ENCODE measurements at places on chromosomes 2 and 18. TPM values are rescaled to one million over a fixed set of nuclear protein-coding genes. Genes with fewer than 3 reads are reported as not detected.

DNA sequence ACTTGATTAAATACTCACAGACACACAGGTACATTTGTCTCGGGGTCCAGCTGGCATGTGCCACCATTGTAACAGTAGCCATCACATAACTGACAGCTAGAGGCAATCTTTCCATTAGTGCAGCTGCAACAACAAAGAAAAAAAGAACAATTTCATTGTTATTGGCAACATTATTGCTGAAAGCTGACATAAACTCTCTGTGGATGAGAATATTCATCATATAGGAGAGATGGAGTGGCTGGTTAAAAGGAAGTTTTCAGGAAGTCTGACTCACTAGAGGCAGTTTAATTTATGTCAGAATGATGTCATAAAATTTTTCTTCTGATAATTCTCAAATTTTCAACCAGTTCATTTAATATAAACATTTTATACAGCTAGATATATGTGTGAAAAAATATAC, 1490.0 kb upstream of the NXPH2 start:
- DNase-seq, result no peak

PSMD1 gene
- 116 TPM for total RNA-seq

RESP18 gene
- 0.82 TPM for total RNA-seq

DNA sequence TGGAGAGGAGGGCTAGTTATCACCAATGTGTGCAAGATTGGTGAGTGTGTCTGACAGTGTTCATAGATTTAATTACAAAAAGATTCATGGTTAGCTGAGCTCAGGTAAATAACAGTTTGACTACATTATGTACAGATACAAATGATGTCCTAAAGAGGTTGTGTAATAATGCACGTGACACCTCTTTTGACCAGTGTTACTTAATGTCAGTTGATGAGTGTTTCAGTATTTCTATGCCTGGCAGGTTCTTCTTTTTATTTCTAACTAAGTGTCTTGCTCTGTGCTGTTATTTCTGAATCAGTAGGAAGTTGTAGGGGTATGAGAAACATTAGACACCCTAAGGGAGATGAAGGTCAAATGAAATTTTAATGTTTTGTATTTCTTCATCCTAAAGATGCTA, 7.9 kb upstream of the INHBB start:
- no peak for DNase-seq

GRCh38 chr2:31277621-31278020, 43.7 kb downstream of the EHD3 start:
- DNase-seq, result no peak

GRCh38 chr2:195984923-195985726, 83.5 kb downstream of the DNAH7 start:
- DNase-seq, result no peak
